ENCODE measurements at places on chromosomes 5 and 9. TPM values are rescaled to one million over a fixed set of nuclear protein-coding genes. Genes with fewer than 3 reads are reported as not detected.

The OSMR gene
- total RNA-seq, result 80.4 TPM

The ADAM19 gene
- 13.9 TPM for total RNA-seq

The HMCN2 gene
- 0.04 TPM for total RNA-seq

The CSF1R gene
- total RNA-seq, result 0.33 TPM

The TMEM232 gene
- total RNA-seq, result not detected

The SNCB gene
- 0.94 TPM for total RNA-seq

The RC3H2 gene
- total RNA-seq, result 23.2 TPM
